Activated T-helper 1 cell treated with Interleukin-2 at 50 U/mL for 16 hours (primary cell): ENCODE measurements at places on chromosomes 1 and 21.

DNA sequence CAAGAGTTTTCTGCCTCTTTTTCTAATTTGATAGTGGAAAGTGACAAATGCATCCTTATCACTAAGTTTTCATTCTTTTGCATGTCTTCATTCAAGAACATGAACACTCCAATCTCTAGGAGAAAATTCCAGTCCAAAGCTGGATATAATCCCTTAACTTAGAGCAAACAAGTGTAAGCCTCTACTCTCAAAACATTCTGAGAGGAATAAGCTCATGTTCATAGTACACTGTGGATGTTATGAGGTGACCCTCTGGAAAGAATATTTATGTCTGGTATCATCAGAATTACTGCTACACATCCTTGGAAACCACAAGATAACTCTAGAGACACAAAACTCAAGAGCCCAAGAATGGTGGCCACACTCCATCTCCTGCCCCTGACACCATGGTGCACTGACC is 15.1 kb downstream of the SIPA1L2 start:
- no peak for DNase-seq

- DNase-seq = no peak
These were observed 77.2 kb downstream of the LAMC1 start for GRCh38 chr1:183100361-183100974.

GRCh38 chr21:25639551-25640201 is 618 bp downstream of the JAM2 start:
- DNase-seq = no peak

DNA sequence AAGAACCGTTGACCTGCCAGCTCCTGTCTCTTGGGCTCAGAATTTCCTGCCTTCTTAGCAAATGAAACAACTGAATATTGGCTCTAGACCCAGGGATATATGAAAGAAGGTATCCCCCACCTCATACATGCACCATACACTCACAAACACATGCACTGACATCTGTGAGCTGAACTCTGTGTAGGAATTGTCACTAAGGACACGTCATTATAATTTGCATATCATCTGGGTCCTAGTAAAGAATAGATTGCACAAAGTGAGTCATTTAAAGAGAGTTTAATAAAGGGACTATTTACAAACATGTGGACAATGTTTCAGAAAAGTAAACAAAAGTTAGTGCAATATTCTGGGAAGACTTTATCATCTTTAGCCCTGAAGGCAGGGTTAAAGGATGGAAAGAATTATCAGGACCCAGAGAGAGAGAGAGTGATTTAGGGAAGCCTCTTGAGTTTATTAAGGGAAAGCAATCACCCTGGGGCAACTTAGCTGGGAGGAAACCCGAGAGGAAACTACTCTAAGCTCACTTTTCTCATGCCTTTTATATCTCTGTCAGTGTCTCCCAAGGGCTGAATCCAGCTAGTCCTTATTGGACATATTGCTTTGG is 74.1 kb upstream of the PLA2G4A start:
- no peak for DNase-seq

DNA sequence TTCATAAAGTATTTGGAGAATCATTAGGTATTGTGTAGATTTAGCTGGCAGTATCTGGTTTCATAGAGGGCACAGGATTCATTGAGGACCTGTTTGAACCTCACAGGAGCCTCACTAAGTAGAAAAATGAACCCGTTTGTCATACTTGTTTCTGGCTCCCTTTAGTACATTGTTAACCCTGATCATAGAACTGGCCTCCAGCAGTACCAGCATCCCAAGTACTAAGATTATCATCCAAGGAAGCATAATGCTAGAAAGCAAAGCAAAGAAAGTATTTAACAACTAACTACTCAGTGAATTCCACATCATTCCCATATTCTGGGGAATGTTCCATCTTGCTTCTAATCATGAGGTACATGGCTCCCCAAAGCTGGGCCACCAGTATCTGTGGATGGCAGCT is 54.9 kb downstream of the IVNS1ABP start:
- DNase-seq = no peak

DNA sequence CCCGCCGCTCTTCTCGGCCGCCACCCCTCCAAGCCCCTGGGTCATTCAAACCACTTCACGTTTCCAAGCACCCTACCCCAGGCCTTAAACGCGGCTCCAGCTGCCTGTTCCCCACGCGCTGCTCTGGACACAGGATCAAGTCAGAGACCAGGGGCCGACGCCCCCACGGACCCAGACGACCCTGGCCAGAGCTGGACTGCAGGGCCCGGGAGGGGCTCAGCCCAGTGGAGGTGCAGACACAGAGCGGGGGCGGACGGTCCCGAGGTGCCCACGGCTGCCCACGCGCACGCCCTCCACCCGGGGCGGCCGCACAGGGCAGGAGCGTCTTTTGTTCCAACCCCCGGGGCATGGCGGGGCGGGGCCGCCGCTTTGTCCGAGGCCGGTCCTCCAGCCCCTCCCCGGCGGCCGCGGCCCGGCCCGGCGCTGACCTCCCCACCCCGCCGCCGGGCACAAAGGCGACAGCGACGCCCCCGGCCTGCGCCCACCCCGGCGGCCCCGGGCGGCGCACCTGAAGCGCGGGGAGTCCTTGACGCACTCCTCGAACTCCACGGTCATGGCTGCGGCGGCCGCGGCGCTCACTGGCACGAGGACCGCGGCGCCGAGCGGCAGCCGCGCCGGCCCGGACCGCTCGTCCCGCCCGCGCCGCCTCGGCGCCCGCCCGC is 338 bp downstream of the ACAP3 start:
- DNase-seq = no peak

DNA sequence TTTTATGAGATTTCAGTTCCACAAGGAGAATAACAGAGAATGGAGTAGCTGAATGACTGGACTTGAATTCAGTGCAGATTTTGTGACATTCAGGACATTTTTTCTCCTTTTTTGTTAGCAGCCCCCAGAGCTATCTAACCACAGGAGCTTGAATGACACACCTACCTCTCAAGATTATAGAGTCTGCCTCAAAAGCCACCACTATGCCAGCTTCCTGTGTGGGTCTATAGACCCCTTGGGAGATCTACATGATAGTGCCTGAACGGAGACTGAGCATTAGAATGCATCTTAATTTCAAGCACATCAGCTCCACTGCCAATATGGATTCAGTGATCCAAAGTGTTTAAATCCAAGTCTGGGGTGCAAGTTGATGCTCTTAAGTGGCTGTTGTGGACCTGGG is 74.4 kb upstream of the ZNF648 start:
- DNase-seq = no peak

DNA sequence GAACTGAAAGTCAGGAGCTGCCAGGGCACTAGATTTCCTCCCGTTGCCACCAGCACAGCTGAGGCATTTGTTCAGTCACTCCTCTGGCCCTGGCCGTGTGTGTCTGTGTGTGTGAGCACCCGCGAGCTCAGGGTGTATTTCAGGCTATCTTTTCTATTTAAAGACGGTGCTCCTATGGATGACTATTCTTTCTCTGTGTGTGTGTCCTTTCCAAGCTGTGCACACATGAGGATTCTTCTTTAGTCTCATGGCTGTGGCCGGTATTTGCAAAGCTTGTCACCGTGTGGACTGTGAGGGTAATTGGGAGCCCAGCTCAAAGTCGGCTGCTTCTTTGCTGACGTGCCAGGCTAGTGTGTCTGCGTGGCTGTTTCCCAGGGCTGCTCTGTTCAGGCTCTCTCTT is 3.0 kb upstream of the KCND3 start:
- no peak for DNase-seq

DNA sequence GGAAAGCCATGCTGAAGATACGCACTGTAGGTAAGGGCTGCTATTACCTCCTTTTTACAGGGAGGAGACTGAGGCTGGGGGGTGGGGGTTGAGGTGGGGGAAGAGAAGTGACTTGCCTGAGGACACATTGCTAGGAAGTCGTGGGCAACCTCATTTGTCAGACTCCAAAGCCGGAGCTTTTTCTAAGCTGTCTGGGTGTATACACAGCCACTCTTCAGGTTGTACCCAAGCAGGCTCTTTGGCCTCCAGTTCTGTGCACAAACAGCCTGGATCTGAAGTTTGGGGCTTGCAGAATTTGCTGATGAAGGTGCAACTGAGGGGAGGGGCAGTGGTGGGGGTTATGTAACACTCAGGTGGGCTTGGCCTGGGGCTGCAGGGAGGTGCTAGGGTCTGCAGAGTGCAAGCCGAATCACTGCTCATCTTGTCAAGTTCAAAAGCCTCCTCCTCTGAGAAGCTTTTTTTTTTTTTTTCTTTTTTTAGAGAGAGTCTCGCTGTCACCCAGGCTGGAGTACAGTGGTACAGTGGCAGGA is 16.9 kb downstream of the TINAGL1 start:
- DNase-seq = no peak

DNA sequence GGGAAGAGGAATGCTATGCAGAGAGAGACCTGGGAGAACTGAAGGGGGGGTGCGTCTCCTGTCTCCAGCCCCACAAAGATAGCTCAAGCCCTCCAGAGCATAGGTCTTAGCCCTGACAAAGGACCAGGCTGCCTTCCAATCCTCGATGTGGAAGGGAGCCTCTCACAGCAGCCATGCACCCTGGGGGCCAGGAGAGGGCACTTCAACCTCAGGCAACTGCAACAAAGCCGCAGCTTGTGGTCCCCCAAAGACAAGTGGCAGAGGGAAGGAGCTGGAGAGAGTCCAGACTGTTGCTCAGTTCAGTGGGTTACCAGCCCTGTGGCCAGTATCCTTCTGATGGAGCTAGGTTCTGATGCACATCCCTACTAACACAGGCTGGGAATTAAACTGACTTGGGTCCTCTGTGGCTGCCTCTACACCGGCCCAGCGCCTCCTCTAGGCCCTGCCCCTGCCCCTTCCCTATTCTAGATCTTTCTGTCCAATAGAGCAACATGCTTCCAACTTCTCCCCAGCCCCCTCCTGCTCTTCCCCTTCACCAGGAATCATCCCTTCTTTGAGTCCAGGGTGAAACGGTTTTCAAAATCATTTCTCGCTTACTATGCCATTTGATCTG is 100.7 kb upstream of the SPATA6 start:
- DNase-seq = no peak

- no peak for DNase-seq
These were observed 612.9 kb downstream of the PTPRU start for GRCh38 chr1:29849038-29849750.

DNA sequence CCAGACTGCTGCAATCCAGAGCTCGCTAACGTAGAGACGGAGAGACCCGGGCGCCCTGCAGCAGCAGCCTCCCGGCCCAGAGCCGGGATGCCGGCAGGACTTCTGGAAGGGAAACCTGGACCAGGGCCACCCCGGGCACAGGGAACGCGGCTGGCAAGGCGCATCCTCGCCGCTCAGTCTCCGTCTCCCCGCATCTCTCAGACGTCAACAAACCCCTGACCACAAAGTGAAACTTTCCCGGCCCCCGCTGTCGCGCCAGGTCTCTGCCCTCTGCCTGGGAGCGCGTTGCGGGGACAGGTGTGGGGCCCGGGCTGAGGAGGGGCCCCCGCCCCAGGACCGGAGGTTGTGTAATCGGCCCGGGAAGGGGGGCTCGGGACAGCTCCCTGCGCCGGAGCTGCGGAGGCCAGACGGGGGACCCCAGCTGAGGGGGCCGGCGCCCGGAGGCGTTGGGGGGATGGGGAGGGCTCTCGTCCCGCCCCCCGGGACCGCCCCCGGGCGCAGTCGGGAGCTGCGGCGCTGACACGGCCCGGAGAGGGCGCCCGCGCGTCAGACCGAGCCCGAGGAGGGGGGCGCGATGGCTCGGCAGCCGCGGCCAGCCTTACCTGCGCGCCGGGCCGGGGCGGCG is 116.6 kb upstream of the HIVEP3 start:
- no peak for DNase-seq

DNA sequence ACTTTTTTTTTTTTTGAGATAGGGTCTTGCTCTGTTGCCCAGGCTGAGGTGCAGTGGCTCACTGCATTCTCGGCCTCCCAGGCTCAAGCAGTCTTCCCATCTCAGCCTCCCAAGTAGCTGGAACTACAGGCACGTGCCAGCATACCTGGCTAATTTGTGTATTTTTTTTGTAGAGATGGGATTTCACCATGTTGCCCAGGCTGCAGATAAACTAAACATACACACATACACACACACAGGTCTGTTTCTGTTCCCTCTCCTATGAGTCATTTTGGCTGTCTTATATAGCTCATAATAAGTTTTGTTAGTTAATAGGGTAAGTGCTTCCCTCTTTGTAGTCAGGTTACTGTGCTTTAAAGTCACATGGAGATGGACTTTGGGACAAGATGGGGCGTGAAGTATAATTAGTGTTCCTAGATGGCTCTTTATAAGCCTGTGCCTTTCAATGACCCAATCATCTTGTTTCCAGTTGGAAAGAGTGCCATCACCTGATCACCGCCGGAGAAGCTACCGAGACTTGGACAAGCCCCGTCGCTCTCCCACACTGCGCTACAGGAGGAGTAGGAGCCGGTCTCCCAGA is 9.1 kb downstream of the PRPF38A start:
- DNase-seq = no peak

DNA sequence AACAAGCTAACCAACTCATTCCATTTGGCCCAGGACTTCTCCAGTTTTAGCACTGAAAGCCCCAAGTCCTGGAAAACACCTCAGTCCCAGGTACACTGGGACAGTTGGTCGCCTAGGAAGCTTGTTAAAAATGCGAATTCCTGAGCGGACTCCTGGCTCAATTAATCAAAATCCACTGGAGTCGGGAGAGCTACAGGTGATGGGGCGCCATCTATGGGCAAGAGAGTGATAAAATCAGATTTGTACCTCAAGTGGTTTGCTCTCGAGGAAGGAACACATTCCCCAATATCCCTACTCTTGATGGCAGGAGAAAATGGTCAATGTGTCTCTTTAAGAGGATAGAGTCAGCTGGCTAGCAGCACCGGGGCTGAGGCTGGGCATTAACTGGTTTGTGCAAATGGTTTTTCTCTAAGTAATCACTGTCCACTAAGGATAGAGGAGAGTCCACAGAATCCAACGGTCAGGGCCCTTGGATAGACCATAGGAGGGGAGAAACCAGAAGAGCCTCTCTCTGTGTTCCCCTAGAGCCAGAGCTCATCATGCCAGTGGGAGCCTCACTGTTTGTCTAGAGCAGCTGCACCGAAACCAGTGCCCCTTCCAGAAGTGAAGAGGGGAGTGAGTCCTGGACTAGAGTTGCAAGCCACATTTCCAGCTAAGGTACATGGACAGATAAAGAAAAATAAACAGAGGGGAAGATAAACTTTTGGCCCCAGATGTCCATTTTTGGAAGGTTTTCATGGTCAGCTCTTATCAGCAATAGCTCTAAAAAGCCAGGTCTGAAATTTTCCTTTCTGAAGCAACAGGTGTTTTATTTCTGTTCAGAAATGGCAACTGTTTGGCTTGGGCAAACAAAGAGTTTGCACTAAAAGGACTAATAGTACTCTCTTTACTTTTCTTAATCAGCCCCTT is 148.5 kb downstream of the TENT5C start:
- peak; percentile 13 for DNase-seq

- DNase-seq = peak; percentile 45
These were observed 32.9 kb upstream of the ATP2B4 start for GRCh38 chr1:203593723-203594122.

GRCh38 chr1:241779897-241780296 is 68.1 kb upstream of the EXO1 start:
- DNase-seq = no peak

- DNase-seq = no peak
These were observed 90.5 kb downstream of the LIPI start for GRCh38 chr21:14120091-14120734.
